ENCODE measurements at places on chromosomes 12 and 14. TPM values are rescaled to one million over a fixed set of nuclear protein-coding genes. Genes with fewer than 3 reads are reported as not detected.

The MBD6 gene
- 48.2 TPM for total RNA-seq

The LALBA gene
- not detected for total RNA-seq

GRCh38 chr12:24661657-24662096 is 287.2 kb downstream of the BCAT1 start:
- no peak for DNase-seq

DNA sequence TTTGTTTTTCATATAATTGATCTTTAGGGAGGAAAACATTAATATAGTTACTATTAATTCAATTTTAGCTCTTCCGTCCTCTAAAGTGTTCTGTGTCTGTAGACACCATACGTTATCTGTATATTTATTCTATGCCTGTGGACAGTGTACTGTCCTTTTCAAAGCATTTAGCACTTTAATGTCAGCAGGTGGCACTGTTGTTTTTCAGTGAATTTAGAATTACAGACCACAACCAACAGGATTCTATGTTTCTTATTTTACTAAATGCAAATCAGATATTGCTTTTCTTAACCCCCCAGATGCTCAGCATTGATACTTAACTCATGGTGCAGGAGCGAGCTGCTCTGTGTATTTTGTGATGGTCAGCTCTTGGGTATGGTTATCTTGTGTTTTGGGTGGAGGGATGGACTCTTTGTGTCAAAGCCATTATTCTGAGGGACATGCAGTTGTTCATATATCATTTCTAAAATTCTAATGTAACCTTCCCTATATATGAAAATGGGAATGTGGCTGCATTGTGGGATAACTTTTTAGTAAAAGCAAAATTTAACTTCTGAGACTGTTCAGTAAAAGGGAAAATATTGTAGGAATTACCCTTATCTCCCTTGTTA is 65.2 kb downstream of the PAPOLA start:
- DNase-seq, result no peak

- no peak for DNase-seq
Measured at GRCh38 chr14:87877877-87878276, 115.1 kb downstream of the GALC start.

DNA sequence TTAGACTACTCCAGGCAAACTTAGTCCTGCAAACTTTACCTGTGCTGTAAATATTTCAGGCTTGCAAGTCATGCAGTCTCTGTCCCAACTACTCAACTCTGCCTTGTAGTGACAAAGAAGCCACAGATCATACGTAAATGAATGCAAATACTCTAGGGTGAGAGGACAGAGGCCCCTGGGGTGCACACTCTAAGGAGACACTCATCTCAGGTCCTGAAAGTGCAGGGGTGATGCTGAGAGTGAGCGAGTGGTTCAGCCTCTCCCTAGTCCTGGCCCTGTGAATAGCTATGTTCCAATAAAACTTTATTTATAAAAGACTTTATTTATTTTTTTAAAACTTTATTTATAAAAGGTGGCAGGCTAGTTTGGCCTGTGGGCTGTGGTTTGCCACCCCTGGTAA is 34.9 kb downstream of the HCAR2 start:
- no peak for DNase-seq

The DENR gene
- 56.9 TPM for total RNA-seq

DNA sequence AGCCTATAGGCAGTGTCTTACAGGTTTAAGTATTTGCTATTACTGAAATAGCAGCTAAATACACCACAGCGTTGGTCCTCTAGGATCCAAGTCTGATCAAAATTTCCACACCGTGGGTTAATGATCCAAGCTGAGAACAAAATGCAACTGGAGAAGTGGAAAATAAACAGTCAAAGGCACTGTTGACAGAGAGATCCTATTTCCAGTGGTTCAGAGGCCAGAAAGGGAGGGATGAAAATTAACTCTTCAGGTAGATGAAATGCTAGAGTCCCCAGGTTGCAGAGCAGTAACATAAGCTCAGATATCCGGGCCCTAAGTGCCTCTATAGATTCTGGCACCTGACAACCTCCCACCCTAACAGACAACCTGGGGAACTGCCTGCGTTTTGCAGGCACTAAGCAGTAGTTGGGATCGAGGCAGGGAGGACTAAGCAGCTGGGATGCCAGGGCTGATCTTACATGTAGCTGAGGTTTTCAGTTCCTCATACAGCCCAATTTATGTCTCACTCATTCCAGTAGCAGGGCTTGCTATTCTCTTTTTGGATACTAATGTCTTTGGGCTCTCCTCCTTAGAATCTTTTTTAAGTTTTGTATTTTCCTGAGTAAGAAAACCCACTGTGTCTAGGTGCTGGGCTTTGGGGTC is 42.7 kb upstream of the CRACR2A start:
- no peak for DNase-seq

The HOXC9 gene
- not detected for total RNA-seq

DNA sequence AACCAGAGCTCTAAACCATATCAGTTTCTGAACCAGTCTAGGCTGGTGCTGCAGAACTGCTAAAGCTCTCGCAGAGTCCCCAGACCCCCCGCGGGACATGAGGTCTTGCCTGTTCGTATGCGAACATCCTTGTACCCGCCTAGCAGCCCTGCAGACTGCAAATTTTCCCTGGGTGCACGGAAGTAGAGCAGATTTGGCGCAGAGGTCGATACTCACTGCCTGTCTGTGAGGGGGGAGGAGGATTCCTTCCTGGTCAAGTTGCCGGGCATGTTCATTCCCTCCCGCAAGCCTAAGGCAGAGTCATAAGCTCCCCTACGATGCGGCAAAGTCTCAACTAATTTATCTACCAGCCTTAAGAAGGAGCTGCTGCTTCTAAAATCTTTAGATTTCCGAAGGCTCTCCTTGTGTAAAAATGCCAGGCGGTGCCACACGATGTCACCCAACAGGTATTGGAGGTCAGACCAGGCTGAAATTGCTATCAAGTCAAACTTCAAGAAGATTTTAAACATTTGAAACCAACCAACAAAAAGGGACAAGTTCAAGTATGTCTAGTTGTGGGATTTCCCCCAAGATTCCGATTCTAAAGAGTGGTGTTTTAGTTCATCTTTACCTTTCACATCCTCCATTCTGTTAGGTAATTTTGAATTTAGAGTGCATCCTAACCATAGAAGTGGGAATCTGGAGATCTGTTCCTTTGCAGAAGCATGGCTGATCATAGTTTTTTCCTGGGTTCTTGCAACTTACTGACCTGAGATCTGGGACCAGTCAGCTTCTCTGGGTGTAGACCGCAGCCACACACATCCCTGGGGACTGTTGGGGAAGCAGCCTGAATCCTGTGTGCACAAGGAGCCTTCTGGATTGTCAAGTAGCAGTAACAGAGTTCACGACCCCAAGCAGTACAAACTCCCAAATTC is 1.6 kb upstream of the PAX9 start:
- no peak for DNase-seq

The MUCL1 gene
- total RNA-seq, result not detected

DNA sequence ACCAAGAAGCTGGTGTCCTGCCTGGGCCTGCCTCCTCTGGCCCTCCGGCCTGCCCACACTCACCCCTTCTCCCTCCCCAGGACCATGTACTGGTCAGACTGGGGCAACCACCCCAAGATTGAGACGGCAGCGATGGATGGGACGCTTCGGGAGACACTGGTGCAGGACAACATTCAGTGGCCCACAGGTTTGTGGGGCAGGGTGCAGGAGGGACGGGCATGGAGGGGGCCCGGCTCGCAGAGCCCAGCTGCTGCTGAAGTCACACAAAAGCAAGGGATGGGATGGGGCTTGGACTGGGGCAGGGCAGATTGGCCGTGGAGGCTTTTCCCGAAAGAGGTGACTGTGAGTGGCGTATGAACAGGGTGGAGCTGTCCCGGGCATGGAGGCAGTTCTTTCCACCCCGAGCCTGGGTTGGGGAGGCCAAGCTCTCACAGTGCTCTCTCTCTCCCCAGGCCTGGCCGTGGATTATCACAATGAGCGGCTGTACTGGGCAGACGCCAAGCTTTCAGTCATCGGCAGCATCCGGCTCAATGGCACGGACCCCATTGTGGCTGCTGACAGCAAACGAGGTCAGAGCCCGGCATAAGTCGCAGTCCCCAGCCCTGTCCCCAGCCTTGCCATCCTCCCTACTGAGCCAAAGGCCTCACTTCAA is 7.8 kb upstream of the NXPH4 start:
- DNase-seq, result no peak

The TMEM179 gene
- total RNA-seq, result not detected

DNA sequence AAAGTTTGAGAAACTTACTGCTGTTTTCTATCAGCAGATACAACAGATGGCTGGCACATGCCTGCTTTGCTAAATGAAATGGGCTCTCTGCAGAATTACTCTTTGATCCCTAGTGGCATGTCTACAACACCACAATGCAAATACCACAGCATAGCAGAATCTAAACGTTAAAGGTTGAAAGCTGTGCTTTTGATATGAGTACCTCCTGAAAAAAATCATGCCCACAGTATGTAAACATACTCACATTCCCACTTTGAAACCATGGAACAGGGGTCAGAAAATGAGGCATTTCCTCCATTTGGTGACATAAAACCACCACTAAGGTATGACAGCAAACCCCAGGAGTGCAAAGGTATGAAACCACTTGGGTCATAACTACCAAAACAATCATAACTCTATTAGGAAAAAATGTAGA is 7.5 kb downstream of the WIF1 start:
- no peak for DNase-seq

DNA sequence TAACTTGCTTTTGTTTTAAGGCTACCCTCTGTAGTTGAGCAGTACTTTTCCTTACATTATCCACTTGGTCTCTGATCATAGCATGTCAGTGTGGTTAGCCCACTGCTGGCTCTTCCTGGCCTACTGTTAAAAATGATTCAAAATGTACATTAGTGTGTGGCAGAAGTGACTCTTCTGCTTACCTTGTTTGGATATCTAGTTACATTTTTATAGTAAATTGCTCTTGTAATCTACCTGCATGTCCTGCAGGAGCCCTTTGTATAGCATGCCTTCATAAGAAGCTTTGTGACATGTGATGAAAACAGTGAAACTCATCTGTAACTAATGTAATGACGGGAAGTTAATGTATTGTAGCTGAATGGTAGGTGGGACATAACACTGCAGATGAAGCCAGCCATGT is 8.1 kb downstream of the SPATS2 start:
- no peak for DNase-seq

DNA sequence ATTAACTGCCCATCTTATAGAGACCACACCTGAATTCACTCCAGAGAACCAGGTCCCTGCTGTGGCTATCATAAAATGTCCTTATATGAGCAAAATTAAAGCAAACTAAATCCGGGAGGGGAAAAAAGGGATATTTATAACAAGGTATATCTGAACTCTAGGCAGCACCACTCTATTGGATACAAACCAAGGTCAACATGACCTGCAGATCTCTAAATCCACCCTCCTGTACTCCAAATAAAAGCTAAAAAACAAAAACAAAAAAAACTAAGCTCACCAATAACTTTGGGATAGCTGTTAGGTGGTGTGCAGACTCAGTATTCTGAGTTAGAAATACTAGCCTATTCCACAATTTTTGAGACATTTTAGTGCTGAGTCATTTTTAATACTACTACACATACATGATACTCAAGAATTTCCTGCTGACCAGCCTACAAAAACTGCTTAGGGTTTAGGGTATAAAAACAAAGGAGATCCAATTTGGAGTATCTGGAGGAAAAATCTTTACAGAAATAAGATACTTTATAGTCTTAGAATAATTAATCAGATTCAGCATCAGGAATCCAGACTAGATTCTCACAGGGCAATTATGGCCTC is 46.6 kb upstream of the LTBP2 start:
- DNase-seq, result no peak
